AG09309 (cell line): ENCODE measurements at places on chromosomes 4 and X.
A peak's percentile ranks its signal among the peaks of the same experiment; 100 is the strongest.

DNA sequence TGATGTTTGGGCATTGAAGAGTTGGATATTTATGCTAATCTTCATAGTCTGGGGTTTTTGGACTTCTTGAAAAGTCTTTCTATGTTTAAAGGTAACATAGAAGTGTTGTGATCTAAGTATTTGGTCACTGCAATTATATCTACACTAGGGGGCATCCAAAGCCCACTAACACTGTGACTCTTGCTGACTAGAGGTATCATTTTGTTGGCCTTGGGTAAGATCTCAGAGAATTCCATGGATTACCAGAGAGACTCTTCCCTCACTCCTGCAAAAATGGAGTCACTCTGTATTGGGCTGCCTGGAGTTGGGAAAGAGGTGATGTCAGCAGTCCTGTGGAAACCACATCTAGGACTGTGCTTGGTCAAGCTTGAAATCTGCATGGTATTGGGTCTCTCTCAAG is 1077.6 kb downstream of the FAM133A start:
- no peak for DNase-seq

DNA sequence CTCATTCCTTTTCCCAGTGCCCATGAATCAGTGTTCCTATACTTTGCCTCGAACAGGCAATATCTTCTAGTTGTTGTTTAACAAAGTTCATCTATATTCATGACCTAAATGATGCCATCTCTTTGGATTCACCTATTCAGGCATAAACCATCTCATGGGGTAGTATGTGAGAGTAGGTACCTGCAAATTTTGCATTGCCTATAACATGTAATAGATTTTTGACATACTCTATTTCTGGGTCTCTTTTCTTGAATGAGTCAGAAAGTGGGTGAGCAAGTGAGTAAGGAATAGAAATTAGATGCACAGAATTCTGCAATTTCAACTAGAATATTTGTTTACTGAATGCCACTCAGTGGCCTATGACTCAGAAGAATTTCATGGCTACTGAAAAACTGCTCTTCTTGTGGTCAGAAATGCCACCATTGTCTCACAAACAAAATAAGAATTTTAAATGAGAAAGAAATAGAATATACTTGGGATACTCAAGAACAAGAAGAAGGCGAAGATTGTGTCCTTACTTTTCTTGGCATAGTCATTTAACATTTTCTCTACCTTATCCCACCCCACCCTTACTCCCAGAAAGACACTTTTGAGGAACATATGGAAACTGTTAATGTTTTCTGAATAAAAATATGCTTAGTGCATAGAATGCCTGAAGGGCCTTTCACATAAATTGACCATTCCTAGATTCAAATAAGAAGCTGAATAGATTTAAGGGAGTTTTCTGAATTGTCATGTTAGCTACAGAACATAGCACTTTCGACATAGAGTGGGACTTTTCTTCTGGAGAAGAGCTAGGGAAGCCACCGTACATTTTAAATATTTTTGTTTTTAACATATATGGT is 86.8 kb downstream of the HHIP start:
- no peak for DNase-seq

DNA sequence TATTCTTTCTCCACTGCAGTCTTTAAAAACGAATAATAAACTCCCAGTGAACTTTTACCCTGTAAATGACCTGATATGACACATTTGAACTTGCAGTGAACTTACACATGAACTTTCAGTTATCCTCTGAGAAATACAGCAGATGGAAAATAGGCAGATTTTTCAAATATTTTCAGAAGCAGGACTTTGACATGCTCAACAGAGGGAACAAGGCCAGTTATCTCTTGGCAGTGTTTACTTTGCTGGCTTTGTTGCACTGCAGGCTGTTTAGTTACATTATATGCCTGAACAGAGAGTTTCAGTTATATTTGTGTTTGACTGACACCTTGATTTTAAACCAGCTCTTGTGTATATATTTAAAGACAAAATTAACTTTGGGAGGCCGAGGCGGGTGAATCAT is 47.6 kb upstream of the FGG start:
- no peak for DNase-seq

GRCh38 chrX:11426712-11427452 is 133.7 kb downstream of the AMELX start:
- DNase-seq, result no peak

- no peak for DNase-seq
Observed at GRCh38 chrX:133215747-133216146, 2.4 kb downstream of the TFDP3 start.

- DNase-seq, result no peak
Observed at GRCh38 chrX:134933911-134934310, 56.9 kb upstream of the SMIM10 start.

DNA sequence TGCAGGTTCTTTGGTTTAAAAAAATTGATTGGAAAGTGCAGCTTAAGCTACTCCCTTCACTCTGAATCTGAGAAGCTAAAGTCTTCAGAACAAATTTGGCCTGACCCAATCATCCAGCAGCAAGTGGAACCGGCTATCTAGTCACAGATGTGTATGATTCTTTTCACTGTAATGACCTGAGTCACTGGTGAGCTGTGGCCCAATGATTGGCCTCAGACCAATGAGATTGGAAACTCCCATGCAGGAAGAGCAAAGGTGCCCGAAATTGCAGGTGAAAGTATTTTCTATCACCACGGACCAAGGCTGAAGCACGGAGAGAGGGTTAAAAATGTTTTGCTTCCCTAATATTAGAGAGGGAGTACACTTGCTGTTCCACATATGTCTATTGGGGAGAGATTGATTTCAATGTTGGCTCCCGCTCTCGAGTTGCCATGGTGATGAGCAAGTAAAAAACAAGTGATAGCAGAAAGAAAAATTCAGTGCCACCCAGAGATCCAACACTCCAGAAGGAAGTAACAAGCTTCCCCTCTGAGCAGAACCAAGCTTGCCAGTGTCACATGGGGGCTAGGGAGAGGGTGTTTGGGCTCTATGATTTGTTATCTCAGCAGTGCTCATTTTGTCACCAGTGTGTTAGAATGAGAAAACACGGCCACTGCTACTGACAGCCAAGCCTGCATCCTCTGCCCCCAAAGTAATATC is 11.2 kb downstream of the RIPPLY1 start:
- DNase-seq, result no peak

DNA sequence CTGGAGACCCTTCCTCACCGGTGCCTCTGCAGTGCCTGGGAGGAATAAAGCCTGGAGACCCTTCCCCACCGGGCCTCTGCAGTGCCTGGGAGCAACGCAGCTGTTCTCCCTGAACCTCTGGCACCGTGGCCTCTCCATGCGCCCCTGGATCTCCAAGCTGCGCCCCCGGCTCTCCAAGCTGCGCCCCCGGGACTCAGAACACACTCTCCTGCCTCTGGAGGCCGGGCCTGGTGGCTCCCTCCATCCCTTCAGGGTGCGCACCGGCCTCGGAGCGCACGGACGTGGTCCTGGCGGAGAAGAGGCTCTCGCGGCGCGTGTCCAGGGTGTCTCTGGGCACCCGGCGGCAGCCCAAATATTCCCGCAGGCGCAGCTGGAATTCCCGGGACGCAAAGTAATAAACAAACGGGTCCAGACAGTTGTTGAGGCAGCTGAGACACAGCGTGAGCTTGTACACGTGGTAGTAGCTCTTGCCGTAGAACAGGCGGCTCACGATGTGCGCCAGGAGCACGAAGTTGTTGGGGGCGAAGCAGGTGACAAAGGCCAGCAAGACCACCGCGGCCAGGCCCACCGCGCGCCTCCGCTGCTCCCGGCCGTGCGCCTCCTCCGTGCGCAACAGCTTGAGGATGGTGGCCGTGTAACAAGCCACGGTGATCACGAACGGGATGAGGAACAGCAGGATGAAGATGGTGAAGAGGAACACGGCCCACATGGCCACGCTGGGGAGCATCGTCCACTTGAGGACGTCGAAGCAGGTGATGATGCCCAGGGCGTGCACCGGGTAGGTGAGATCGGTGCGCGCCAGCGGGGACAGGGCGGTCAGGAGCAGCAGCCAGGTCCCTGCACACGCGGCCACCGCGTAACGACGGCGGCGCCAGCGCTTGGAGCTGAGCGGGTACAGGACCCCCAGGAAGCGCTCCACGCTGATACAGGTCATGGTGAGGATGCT is 12.8 kb upstream of the ASMTL start:
- DNase-seq, result no peak

DNA sequence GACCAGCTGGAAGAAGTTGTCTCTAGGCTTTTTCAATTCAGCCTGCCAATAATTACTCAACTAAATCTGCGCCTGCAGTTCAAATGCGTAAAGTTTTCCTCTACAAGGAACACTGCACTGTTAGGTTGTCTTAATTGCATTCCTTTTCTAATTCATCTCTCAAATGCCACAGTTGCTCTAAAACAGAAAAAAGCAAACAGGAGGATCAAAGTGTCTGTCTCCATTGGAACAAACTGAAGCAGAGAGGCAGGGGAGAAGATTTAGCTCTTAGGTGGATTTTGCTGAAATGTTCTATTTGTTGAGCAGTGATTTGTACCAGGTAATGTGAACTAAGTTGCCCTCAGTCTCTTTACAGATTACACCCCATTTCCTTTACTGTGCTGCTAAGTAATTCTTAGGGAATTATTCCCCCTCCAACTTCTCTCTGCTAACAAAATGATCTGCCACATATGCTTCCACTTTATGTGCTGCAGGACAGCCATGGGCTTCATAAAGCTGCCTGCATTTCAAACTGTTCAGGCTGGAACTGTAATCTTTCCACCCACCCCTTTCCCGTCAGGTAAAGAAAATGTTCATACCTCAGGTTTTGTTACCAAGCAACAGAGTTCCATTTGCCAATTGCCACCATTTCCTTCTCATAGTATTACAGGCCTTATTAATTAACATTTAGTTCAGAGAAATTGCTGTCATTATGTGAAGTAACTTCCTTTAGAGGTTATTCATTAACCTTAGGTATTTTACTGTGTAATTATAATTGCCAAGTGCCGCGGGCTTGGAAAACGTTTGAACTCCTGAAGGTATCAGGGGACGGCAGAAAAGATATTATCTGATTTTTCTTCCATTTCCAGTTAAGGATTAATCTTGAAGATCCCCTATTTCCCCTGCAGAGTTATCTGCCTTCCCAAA is 149.3 kb downstream of the SPRY1 start:
- DNase-seq, result no peak

GRCh38 chr4:183436417-183436816 is 8.0 kb upstream of the CDKN2AIP start:
- DNase-seq, result no peak

GRCh38 chrX:140500441-140500840 is 4.4 kb downstream of the SOX3 start:
- no peak for DNase-seq

DNA sequence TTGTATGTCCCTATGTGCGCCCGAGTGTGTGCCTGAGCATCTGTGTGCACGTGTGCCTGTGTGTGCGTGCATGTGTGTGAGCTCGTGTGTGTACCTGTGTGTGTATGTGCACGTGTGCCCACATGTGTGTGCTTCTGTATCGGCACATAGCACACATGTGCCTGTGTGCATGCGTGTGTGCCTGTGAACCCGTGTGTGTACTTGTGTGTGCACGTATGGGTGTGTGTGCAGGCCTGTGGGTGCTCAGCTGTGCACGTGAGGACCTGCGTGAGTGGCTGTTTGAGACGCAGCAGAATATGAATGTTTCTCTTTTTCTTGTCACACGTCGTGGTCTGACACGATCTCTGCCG is 4.3 kb downstream of the AKAP17A start:
- DNase-seq, result no peak

DNA sequence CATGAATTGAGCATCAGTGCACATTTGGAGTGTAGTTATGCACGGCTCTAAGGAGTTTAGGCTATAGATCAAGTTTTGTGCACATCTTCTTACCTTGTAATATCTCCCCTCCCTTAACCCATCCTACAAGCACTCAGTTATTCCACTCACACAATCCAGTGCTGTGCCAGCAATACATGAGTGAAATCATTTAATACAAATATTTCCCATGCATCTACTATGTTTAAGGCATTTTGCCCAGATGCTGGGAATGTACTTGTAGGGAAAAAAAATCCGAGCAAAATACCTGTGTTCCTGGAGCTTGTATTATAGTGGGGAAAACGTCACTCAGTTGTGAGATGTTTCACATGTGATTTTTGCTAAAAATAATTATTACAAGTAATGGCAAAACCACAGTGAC is 191.6 kb upstream of the LDB2 start:
- no peak for DNase-seq

- peak; percentile 11 for DNase-seq
Observed at GRCh38 chrX:96715481-96715880, 30.8 kb downstream of the DIAPH2 start.

DNA sequence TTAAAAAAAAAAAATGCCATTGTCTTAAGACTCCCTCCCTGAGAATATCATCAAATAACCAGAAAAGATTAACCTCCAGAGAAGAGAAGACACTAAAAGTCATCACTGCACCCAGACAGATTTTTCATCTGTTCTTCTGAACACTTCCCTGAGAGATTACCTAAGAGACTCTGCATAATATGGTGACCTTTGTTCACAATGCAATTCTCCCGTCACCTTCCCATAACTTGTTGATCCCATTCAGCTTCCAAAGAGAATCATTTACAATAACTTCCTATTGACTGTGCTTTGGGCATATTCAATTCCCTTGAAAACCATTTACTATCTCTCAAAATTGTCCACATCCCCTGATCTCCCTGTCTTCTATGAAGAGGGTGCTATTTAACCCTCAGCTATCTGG is 85.1 kb upstream of the SMAD1 start:
- DNase-seq, result no peak

DNA sequence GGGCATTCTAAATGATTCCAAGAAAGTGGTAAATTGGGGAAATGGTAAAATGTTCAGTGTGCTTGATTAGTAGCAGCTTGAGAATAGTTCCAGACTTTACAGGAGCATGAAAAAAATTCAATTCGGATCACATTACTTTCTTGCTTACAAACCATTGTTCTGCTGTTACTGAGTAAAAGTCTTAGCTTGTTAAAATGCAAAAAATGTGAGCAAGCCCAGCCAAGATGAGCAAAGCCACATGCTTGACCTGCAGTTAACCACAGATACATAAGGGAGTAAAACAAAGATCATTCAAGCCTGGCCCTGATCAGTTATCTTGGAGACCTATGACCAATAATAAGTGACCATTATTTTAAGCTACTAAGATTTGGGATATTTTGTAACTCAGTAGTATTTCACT is 562.9 kb upstream of the MAGEB2 start:
- no peak for DNase-seq

GRCh38 chr4:141142423-141142822 is 9.2 kb upstream of the RNF150 start:
- no peak for DNase-seq

GRCh38 chrX:10007621-10008020 is 40.5 kb downstream of the CLDN34 start:
- DNase-seq, result no peak

DNA sequence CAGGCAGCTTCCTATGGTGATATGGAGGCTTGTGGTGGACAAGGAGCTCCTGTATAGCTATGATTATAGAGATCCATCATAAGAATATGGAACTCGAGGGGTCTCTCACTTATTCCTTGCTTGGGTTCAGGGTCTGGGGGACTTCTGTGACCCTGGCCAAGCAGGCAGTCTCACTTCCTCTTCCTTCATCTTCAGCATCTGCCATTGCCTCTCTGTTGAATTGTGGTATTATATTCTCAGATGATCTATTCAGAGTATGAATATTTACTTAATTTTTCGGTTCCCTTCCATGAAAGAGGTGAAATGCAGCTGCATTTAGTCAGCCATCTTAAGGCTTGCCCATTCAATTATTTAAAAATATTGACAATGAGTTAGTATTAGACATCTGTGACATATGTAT is 292.9 kb downstream of the SPIN4 start:
- DNase-seq, result no peak
